ENCODE measurements at places on chromosomes 16 and 17.

DNA sequence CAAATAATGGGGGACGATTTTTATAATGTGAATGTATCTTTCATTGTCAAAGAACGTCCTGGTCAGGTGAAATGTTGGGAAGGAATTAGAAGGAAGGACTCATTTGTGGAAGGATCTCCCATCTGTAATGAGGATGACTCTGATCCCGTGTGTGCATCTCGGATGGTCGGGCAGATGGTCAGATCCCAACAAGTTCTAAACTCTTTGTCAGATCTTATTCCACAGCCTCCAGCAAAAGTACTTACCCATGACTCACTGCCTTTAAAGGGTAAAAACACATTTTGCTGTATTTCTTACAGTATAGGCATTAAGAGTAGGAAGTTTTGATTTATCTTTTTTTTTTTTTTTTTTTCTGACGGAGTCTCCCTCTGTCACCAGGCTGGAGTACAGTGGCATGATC lies 539 bp upstream of the KRTAP4-8 start:
- no peak for DNase-seq

- DNase-seq, result peak; percentile 28
Observed at GRCh38 chr16:25256695-25257469, 763 bp downstream of the ZKSCAN2 start.

DNA sequence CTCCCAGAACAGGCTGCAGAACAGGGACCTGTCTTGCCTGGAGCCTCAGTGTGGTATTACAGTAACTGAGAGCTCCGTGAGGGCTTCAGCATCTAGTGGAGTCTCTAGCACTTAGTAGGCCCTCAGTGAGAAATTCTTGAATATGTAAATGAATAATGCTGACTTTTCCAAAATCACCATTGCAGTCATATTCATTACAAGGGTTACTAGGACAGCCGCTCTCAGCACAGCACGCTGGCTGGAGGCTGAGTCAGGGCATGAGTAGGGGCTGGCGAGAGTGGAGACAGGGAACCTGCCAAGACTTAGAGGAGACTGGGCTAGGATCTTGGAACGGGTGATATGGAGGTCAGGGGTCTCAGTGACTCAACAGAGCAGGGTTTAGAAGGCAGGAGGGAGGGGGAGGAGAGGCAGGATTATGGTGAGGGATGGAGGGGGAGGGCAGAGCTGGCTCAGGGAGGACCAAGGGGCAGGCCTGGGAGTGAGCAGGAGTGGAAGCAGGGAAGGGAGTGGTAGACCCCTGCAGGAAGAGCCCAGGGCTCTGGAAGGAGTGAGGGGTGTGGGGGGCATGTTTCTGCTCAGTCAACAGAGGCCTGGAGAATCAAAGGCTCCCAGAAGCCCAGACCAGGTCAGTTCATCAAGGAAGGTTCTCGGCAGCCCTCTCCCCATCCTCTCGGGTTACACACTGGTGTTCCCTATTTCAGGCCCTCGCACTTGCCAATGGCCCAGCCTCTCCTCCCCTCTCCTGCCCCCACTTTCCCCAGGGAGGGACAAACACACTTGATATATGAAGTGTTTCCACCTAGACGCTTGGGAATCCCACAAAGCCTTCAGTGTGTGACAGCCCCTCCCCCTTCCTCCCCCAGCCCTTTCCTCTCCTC lies 42.3 kb downstream of the FZD2 start:
- peak; percentile 62 for DNase-seq

- no peak for DNase-seq
Observed at GRCh38 chr16:72428681-72429376, 256.9 kb upstream of the PMFBP1 start.

DNA sequence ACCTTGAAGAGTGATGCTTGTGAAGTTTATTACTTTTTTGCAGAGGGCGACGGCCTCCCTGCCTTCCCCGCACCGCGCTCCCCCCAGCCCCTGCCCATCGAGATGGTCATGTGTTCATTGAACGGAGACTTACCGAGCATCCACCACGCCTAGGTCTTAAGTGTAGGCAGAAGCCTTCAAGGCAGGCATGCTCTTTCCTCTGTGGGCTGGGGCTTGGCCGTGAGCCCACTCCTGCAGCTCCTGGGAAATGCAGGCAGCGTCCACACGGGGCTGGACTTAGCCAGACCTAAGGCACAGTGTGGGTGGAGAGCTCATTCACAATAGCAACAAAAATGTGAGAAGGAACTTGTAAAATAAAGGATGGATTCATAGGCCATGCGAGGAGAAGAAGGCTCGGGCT lies 19.2 kb downstream of the RNF213 start:
- peak; percentile 65 for DNase-seq

DNA sequence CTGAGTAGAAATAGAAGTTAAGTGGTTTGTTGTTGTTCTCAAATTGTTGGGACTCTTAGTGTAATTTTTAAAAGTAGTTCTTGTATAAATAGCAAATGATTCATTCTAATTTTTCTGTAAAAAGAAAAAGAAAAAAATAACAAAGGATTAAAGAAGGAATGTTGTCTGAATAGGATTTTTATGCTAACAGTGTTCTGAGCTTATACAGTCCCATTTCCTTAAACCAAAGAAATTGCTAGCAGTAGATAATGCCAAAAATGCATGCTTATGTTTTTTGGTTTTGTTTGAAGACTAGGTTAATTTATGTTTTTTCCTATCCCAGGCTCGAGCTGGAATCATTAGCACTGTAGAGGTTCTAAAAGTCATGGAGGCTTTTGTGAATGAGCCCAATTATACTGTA lies 44.7 kb upstream of the KPNB1 start:
- no peak for DNase-seq

Measured in femur (tissue), 1 donor.